ENCODE measurements at places on chromosomes 4 and X. TPM values are rescaled to one million over a fixed set of nuclear protein-coding genes. Genes with fewer than 3 reads are reported as not detected.

Gene TIGD2
- total RNA-seq = 8.9 TPM

Gene XAGE1A
- not detected for total RNA-seq

Gene RADX
- 1.7 TPM for total RNA-seq

Gene STARD8
- total RNA-seq = 6.1 TPM

Gene CYSLTR1
- 3.5 TPM for total RNA-seq

Gene SLC2A9
- total RNA-seq = 10.4 TPM

Gene FGA
- 20.9 TPM for total RNA-seq

Gene EDNRA
- 9.7 TPM for total RNA-seq

Gene ARHGAP6
- total RNA-seq = 12.0 TPM

Gene DCAF12L2
- 0.46 TPM for total RNA-seq

Gene TLR1
- total RNA-seq = 16.6 TPM

Gene AMBN
- not detected for total RNA-seq
